NCI-H510A treated with DMSO at 0.1 percent for 48 hours (cell line): ENCODE measurements at places on chromosomes 6 and 20.

GRCh38 chr20:40565001-40565681 is 123.9 kb downstream of the MAFB start:
- no peak for DNase-seq

DNA sequence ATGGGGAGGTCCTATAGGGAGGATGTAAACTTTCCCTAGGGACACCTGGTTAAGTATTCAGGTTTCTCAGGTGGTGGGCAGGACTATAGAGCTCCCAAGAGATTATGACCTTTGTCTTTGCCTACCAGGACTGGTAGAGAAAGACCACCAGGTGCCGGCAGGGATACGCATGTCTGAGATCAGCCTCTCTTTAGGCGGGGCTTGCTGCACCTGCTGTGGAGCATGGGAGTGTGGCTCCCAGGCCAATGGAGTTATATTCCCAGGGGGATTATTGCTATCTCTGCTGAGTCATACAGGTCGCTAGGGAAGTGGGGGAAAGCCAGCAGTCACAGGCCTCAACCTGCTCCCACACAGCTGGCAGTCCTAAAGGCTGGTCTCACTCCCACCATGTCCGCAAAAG is 280.5 kb upstream of the MMS22L start:
- DNase-seq = no peak

DNA sequence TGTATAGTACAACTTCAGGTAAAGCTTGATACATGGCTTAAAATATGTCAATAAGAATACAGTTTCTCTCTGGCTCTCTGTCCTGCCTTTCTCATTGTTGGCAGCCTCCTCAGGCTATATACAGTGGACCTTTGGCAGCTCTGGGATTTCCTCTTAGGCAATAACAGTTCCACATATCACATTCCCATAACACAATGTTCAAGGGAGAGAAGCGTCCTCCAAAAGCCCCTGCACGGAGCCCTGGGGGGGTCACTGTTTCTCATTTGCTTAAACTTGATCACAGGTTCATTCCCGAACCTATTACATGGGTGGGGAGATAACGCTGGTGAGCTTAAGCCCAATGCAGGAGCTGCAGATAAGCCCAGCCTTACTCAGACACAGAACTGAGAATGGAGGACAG is 4.4 kb upstream of the FLRT3 start:
- no peak for DNase-seq

- DNase-seq = peak; percentile 21
Observed at GRCh38 chr20:33681728-33682353, 4.3 kb downstream of the E2F1 start.

DNA sequence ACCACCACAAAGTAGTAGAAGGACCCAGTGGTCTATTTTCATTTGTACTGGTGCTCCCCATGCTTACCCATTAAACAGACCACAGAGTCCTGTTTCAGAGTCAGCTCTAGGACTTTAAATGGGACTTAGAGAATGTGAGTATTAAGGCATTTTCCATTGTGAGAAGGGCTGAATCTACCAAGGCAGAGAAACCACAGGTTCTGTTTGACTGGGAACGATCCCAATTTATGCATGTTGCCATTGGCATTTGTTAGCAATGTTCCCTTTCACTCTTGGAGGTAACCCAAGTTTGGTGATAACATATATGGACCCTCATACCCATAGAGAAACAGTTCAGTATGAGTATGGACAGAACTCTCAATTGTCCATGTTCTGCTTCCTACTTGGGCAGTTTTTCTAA is 672.8 kb downstream of the KIF16B start:
- no peak for DNase-seq

GRCh38 chr6:113318575-113318917 is 538.6 kb upstream of the MARCKS start:
- DNase-seq = no peak

DNA sequence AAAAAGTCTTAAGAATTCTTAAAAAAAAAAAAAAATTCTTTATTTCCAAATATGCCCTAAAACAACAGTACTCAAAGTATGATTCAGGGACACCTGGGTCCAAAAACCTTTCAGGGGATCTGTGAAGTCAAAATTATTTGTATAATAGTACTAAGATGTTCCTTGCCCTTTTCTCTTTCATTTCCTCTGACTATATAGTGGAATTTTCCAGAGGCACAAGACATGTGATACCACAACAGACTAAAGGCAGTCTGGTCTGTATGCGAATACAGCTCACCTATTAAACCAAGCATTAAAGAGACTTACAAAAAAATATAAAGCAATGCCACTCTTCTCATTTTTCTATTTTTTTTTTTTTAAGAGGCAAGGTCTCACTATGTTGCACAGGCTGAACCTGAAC is 15.4 kb downstream of the NOL7 start:
- no peak for DNase-seq

DNA sequence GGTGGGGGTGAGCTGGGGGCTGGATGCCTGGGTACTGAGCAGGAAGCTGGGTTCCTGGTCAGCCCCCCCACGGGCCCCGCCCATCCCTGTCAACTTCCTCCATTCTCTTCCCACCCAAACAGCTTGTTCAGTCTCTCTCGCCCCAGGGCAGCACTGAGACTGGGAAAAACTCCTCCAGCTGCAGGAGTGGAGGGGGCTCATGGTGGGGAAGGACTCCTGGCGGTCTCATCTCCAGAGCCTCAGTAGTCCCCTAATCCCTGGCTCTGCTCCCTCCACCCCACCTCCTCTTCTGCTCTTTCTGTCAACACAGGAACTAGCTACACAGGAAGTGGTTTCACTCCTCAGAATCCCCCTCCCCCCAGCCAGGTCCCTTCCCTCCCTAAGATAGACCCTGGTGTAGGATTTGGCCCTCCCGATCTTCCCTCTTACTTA is at the start of gene GPSM3:
Gene GPSM3, minus strand, starts transcription at position 36 of the 432 bp plus-strand sequence. CDS start 130 bp downstream, outside the sequence.
- peak; percentile 53 for DNase-seq

DNA sequence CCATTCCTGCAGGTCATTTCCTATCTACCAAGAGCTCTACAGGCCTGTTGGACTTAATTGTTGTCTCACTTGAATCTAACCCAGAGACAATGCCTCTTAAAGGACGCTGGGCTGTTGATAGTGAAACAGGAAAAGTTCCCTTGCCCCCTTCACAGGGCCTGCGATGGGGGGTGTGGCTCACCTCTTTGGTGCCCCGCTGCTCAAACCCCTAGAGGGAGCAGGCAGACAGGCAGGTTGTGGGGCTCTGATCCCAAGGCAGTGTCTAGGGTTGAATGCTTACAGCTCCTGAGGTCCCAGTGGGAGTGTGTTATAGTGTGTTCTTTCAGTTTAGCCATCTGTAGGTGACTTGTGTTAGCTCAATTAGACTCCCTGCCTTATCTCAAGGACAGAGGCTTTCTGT is 68.0 kb downstream of the OTOR start:
- no peak for DNase-seq

DNA sequence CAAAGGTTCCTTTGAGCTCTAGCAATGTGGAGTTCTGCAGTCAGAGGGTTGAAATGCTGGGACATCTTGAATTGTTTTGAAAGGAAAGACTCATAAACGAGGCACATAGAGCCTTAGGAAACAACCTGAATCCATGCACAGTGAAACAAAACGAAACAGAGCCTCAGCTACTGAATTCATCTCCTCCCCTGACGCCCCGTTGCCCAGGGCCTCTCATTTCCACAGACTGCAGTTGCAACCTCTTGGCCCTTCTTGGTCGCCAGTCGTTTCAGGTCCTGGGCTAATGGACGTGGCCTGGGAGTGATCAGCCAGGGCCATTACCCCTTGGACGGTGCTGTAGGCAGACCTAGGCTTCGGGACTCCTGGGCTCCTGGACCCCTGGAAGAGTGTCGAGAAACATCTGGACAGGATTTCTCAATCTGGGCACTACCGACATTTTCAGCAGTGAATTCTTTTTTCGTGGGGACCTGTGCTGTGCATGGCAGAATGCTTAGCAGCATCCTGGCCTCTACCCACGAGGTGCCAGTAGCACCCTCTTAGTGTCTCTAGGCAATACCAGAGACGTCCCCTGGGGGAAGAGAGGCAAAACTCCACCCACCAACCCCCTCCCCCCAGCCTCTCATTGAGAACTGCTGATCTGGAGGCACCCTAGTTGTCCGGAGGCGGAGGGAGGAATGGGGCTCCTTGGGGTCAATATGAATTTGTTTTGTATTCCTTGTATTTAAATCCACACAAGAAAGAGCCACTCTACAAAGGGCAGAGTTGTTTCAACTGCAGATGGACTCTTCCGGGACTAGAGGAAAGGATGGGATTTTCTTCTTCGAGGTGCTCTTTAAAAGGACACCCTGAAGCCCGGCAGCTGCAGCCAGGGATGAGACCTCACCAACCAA is 50.2 kb downstream of the TMEM242 start:
- DNase-seq = no peak
